ENCODE measurements at places on chromosomes 12 and 14.

DNA sequence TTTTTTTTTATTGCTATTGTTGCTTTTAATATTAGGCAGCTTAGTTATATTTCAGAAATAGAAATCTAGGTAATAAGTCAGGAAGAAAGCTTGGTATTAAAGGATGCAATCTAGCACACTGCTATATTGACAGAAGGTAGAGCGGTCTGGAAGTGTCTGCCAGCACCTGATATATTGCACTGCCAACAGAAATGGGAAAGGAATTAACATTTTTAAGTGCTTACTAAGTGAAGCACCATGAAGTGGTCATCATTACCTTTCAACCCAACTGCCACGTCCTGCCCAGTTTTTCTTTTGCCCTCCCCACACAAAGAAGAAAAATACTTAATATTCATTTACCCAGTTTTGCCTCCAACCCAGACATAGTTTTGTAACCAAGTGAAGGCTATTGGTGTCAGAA, 163.5 kb downstream of the KITLG start:
- DNase-seq: no peak

DNA sequence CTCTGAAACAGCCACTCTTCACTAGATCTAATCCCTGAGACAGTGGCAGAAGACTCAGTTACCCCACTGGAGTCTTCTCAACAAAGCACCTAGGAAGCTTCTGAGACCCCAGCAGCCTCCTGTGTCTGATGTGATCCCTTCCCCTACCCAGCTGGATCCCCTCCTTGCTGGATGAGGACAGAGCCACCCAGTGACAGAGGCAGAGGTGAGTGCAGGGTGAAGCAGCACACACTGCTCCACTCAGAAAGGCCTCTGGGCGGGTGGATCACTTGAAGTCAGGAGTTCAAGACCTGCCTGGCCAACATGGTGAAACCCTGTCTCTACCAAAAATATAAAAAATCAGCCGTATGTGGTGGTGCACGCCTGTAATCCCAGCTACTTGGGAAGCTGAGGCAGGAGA, 2.7 kb downstream of the SPRYD3 start:
- DNase-seq: no peak

DNA sequence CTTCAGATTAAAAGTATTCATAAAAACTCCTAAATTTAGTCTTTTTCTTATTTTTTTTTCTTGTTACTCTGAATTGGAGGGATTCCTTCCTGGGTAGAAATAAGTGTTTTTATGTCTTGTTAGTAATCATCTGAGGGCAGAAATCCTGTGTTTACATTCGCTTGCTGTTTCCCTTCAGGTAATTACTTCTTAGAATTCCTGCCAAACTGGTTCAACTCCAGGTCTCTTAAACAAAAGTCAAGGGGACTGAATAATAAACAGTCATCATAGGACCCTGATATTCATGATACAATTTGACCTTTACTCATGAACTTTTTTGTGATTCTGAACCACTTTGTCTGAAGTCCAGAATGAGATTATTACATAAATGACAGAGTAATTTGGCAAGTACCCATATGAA, 843.9 kb downstream of the FLRT2 start:
- DNase-seq: no peak

- no peak for DNase-seq
Observed at GRCh38 chr12:64782191-64782876, 23.1 kb upstream of the GNS start.

GRCh38 chr12:38772437-38772836, 133.0 kb downstream of the CPNE8 start:
- no peak for DNase-seq

- DNase-seq: peak; percentile 2
Observed at GRCh38 chr12:15584366-15585041, 204.7 kb downstream of the EPS8 start.

- DNase-seq: no peak
Observed at GRCh38 chr12:103128862-103129501, 171.5 kb downstream of the ASCL1 start.
